ENCODE measurements at places on chromosomes 5 and 9. TPM values are rescaled to one million over a fixed set of nuclear protein-coding genes. Genes with fewer than 3 reads are reported as not detected.

The CORO2A gene
- total RNA-seq, result 0.33 TPM

The CCDC152 gene
- 5.8 TPM for total RNA-seq

The ACTBL2 gene
- not detected for total RNA-seq

The FAM219A gene
- total RNA-seq, result 8.6 TPM

The GRK6 gene
- 17.3 TPM for total RNA-seq

The BAAT gene
- total RNA-seq, result not detected

The ADAMTS19 gene
- total RNA-seq, result 0.73 TPM
